Stimulated activated CD4-positive, alpha-beta T cell treated with anti-CD3 and anti-CD28 coated beads, Interleukin-15, amount 100 ng/mL, for 1 hour (primary cell): ENCODE measurements at places on chromosomes 1 and 21.

DNA sequence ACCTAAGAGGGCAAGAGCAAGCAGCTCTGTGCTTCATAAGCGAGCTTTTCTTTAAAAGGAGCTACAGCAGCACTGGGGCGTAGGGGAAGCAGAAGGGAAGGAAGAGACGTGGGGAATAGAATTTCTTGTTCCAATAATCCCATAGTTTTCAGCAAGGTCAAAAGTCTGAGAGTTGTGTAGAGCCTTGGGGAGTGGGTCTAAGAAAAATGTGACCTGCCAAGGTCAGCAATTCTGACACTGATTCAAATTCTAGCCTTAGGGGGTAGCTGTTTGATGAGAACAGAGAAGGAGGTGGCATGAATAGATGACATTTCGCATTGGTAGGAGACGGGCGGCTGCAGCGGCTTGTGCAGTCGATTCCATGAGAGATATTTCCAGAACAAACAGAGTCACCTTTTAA lies 22.4 kb downstream of the PRRX1 start:
- no peak for DNase-seq

GRCh38 chr1:88742531-88742930 lies 58.5 kb downstream of the PKN2 start:
- no peak for DNase-seq

DNA sequence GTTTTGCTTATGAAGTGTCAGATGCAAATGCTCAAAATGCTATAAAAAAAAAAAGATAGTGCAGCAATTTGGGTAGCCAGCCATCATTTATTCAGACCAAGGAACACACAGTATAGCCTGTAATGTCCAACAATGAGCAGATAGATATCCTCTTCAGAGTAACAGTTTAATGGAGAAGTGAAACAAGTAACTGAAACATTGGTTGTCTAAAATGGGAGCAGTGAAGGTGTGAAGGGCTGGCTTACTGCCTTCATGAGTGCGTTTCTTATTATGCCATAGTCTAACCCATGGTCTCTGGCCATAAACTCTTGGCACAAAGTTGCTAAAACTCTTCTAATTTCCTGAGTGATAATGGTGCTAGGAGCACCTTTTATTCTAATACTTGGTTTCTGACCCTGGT lies 11.4 kb downstream of the RGS5 start:
- no peak for DNase-seq

DNA sequence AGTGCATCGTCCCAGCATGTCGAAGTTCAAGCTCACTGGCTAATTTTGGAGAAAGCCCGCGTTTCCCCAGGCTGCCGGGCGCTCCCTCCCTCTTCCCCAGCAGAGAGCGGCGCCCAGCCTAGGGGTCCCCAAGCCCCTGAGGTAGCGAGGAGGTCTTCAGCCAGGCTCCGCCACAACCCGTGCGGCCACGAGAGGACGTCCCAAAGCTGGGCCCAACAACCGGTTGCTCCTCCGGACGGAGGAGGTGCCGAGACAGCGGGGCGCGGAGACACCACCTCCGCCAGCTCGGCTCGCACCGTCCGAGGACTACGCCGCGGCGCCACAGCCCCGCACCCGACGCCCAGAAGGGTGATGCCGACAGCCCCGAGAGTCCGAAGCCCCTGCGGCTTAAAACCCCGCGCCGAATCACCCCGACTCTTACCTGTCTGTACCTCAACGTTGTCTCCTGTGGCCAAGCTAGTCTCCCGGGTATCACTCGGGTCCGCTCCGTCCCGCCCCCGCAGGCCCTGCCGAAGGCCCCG lies at the start of gene DENND2C:
DENND2C (minus strand) TSS at position 488 of the 521 bp plus-strand sequence. CDS start 44,065 bp downstream, outside the sequence.
- no peak for DNase-seq

DNA sequence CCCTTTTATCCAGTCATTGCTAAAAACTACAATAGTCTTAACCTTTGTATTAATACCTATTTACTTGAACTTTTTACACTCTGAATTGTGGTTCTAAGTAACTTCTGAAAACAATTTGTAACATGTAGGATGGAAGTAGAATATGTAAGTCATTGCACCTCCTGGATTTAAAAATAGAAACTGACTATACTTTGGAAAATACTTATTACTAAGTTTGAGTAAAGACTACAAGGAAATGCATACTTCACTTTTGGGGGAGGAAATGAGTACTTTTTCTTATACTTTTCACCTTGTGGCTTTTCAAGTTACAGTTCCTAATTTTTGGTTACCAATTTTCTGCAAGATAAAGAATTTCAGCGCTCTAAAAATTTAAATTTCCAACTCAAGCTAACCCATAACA lies 8.7 kb downstream of the RGS18 start:
- no peak for DNase-seq

DNA sequence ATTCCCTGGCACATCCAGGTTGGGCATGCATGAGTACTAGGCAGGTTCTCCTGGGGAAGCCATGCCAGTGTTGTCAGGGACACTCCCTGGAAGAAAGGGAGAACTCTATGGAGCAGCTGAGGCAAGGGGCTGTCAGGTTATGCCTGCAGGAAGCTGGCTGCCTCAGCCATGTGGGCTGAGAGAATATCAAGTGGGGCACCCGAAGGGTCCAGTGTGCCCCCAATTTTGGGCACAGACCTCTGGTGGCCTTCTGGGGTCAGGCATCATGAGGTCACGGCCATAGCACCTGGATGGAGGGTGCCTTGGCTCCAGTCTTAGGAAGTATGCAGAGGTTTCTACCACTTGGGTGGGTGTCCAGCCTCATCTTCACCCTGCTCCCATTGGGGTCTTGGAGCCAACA lies 2.6 kb downstream of the CSF3R start:
- no peak for DNase-seq

- no peak for DNase-seq
Measured at GRCh38 chr1:234942012-234942332, 186.7 kb downstream of the TOMM20 start.

DNA sequence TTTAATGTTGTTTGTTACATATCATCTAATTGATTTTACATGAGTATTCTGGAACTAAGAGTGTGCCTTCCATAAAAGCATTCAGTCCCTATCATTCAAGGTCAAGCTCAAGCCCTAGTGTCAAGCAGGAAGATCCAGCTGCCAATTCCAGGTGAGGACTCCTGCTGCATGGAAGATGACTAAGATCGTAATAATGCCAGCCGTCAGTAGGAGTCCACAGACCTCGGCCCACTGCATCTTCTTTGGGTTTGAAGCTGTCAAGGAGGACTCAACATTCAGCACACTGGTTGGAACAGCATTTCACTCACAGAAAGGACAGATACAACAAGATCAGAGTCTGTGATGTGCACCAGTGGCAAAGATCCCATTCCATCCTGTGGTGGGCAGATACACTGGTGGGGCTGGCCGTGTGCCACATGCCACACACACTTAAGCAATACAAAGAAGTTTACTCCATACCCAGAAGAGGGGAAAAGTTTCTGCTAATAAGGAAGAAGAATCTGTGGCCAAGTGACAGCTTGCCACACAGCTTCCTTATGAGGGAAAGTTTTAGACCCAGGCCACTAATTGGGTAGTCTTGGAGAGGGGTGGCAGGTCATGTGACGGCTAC lies 160.4 kb downstream of the PIK3R3 start:
- DNase-seq: no peak

DNA sequence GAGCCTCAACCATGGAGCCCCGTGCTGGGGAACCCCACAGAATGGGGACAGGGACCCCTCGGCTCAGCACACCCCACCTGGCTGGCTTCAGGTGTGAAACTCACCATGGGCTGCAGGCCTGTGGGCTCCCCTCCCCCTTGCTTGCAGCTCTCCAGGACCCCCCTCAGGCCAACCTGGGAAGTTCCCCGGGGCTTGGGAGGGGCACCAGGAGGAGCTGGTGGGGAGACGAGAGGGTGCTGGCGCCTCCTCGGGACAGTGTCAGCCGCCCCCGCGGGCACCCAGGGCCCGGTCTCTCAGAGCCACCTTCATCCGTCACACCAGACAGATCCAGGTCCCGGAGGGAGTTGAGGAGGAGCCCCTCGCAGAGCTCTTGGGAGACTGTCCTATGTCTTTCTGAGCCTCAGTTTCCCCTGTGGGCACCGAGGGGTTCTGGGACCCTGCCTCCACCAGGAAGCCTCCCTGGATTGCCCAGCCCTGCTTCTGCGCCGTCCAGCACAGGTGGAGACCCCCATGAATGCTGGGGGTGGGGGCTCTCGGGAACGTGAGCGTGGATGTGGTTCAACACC lies 657 bp upstream of the TNFRSF18 start:
- no peak for DNase-seq
